AG08396 (cell line): ENCODE measurements at places on chromosomes 7 and 10.

DNA sequence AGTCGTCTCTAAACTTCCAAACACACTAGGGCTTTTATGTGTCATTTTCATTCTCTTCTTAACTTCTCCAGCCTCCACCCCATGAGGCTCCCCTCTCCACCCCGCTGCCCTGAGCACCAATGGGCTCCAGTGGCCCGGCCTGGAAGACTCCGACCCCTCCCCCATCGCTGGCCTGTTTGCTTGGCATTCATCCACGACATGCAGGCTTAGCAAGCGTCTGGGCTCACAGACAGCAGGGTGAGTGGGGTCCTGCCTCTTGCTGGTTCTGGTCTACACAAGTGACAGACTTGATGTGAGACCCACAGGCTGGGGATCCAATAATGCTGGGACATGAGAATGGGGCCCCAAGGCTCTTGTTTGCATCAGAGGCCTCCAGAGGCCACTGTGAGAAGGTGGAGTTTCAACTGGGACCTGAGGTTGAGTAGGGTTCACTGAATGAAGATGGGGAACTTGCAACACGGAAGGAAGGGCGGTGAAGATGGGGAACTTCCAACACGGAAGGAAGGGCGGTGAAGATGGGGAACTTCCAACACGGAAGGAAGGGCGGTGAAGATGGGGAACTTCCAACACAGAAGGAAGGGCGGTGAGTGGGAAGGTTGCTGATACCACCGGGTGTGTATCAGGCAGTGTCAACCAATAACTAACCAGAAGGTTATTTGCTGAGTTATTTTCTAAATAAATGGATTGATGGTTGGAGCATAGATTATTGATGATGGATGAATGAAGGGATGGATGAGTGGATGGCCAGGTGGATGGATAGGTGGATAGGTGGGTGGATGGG lies 14.0 kb downstream of the KNDC1 start:
- DNase-seq, result no peak

- no peak for DNase-seq
Measured at GRCh38 chr10:62054408-62054807, 152.9 kb downstream of the ARID5B start.

GRCh38 chr10:48941427-48942075 lies 1.9 kb upstream of the LRRC18 start:
- DNase-seq, result no peak

- DNase-seq, result peak; percentile 75
Measured at GRCh38 chr10:15168291-15168785, at the start of gene NMT2. Gene NMT2, minus strand, starts transcription at chr10:15168693. Its CDS starts 81 bp downstream, at chr10:15168612.

- DNase-seq, result no peak
Measured at GRCh38 chr10:48330269-48330668, 23.8 kb downstream of the MAPK8 start.

GRCh38 chr10:102341038-102341688 lies 54.3 kb upstream of the NFKB2 start:
- DNase-seq, result no peak

- DNase-seq, result no peak
Measured at GRCh38 chr7:146002431-146003078, 114.0 kb upstream of the CNTNAP2 start.

GRCh38 chr10:127874671-127875448 lies 17.9 kb downstream of the CLRN3 start:
- no peak for DNase-seq

DNA sequence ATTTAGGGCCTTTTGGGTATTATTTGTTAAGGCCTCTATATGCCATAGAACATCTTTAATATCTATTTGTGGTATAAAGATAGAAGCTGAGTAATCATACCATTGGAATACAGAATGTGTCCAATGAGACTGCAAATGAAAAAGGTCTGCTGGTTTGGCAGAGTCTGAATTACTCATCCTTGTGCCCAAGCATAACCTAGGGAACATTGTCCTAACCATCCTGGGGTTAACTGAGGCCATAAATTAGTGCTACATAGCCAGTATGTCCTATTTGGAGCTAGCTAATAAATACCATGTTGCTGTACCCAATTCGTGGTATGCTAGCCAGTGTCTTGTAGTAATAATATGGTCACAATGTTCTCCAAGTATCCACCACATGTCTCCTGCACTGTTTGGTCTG lies 117.1 kb downstream of the ANKRD26 start:
- DNase-seq, result no peak
